SJSA1 (cell line): ENCODE measurements at places on chromosomes 2 and 18.
A peak's percentile ranks its signal among the peaks of the same experiment; 100 is the strongest.

DNA sequence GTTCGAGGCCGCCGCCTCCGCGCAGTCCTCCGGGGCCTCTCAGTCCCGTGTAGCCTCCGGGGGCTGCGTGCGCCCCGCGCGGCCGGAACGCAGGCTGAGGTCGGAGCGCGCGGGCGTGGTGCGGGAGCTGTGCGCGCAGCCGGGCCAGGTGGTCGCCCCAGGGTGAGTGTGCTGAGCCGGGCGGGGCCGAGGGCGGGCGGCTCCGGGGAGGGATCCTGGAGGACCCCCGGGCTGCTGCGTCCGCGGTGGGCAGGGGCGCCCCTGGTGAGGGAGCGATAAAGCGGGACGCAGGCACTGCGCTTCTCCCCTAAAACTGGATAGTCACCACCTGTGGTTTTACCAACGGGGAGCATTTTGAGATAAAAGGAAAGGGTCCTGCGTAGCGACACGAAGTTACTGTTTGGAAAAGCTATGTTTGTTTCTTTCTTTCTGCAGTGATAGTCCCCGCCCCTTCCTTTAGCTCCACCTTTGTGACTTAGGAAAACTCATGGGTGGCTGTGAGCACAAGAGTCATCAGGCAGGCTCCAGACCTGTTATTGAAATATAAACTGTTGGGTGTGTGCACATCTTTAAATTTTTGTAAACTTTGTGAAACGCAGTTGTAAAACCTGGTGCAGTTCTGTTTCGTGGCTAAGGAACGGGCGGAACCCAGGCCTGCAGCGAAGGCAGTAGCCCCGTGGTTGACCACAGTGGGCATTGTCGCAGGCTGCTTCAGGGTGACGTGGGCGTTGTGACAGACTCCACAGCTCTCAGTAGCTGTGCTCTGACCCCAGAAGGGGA, 687 bp downstream of the CTDP1 start:
- DNase-seq: no peak

GRCh38 chr2:39435741-39436591, 1.1 kb downstream of the MAP4K3 start:
- peak; percentile 42 for DNase-seq

DNA sequence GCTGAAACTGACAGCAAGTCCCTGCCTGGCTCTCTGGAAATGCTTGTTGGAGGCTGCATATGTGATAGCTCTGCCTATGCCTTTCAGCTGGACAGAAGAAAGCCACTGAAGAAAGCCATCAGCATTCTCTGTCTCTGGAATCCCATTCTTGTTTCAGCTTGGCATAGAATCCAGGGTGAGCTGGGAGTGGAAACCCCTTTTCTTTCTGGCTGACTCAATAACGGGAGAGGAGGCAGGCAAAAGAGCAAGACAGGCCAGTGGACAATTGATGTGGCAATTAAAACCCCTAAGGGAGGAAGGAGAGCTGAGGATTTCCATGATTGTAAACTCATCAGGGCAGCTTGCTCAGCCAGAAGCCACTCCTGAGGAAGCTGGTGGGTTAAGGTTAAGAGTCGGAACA, 208.1 kb downstream of the CLIP4 start:
- no peak for DNase-seq

GRCh38 chr18:57518533-57518932, 68.0 kb downstream of the FECH start:
- DNase-seq: no peak

- no peak for DNase-seq
Measured at GRCh38 chr2:69805887-69806286, 23.6 kb upstream of the GMCL1 start.

DNA sequence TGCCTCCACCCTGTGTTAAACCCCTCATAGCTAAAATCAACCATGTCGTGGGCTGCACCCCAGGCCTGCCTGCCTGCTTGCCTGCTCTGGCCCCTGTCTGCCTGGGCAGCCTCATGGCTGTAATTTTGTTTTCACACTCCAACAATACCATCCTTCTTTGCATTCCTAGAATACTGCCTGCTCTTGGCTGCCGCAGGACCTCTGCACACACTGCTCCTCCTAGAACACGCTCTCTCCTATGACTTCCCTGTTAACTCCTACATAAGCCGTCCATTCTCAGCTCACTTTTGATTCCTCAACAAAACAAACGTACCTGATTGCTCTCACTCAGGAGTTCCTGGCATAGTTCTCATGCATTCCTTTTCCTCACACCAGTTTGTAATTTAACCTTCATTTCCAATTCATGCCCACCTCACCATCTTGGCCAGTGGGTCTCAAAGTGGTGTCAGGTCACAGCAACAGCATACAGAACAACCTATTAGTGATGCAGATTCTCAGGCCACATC, 2.5 kb downstream of the UXS1 start:
- DNase-seq: no peak

- DNase-seq: no peak
Measured at GRCh38 chr2:81876624-81877023, 1572.1 kb upstream of the LRRTM1 start.

DNA sequence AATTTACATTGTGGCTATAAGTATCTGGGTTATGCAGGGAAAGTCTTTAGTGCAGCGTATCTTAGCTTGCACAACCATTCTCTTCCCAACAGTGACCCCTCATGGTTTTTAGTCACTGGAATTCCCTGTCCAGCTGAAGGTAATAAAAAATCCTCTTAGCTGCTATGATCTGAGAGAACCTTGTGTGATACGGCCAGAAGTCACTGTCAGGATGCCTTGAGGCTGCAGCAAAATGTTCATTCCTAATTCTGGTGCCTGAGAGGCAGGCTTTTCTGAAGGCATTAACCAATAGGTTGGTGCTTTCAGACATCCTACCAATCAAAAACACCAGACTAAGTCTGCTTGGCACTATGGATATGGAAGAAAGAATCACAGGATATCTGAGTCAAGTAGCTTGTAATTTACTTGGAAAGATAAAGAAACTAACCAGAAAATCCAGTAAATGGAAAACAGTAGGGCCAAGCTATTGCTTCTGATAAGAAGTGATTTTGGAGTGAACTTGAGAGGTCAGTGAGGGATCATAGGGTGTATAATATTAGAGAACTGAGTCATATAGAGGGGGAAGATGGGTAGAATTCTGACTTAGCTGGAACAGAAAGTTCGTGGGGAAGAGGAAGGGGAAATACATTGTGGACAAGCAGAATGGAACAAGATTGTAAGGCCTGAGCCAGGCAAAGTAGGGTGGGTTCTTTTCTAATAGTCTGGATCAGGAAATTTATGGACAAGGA, 89.0 kb upstream of the SLC14A2 start:
- DNase-seq: no peak

DNA sequence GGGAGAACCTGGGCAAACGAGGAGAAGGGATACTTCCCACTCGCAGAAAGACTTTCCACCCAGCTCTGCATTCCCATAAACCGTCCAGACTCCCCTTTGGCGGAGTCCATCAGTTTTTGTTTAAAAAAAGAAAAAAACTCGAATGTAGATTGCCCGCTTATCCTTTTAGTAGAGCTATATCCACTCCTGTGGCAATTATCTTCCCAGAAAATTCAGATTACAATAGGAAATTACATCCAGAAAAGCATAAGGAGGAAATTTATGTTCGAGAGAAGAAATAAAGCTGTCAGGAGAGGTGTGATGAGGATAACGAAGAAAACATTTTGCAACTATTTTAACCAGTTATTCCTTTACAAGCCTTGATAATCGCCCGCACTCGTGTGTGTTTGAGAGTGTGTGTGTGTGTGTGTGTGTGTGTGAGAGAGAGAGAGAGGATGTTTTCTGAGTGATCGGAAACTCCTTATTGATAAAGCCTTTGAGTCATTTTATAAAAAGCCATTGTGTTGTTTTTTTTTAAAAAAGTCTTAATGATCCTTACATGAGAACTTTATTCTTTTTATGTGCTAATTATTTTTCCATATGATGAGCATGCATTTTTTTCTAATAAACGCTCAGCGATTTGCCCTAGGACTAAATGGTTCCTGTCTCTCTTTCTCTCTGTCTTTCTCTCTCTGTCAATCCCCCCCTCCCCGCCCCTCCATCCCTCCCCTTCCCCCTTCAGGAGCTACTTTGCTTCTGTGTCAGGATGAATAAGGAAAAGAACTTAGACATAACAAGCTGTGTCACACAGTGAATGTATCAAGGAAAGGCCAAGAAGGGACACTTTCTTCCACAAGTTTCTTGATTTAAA, 1.1 kb upstream of the PPP3R1 start:
- DNase-seq: peak; percentile 57

- no peak for DNase-seq
Measured at GRCh38 chr2:189960346-189960745, 102.2 kb downstream of the MSTN start.

GRCh38 chr2:221429741-221430491, 142.2 kb downstream of the EPHA4 start:
- peak; percentile 8 for DNase-seq

- no peak for DNase-seq
Measured at GRCh38 chr2:239312741-239313667, 87.8 kb downstream of the HDAC4 start.

- peak; percentile 87 for DNase-seq
Measured at GRCh38 chr2:102020596-102021170, 28.9 kb downstream of the IL1R2 start.

DNA sequence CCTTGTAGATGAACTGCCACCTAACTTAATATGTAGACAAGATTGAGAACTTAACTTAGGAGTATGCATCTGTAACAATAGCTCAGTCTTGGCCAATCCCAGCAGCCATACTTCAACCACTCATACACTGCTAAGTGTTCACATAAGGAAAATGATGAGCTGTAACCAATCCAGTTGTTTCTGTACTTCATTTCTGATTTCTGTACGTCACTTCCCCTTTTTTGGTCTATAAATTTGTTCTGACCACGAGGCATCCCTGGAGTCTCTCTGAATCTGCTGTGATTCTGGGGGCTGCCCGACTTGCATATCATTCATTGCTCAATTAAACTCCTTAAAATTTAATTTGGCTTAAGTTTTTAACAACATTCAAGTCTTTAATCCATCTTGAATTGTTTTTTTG, 6.4 kb downstream of the SH3YL1 start:
- no peak for DNase-seq

GRCh38 chr2:118105497-118105896, 17.2 kb downstream of the INSIG2 start:
- DNase-seq: no peak

DNA sequence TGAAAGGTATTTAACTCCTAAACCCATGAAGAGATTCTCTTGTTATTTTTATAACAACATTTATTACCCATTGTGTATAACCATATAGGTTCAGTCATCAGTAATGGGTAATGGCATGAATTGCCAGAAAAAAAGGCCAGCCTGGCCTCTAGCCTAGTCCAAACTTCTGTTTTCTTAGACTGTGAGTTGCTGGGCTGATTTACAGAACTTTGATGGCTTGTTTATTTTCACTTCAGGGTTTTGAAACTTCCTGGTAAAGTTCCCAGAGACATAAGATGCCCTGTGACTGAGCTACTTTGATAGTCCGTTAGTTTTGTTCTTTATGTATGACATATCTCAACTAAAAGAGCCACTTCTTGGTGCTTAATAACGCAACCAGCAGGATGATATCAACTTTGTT, 164.8 kb downstream of the METTL4 start:
- DNase-seq: no peak

- DNase-seq: no peak
Measured at GRCh38 chr18:30328839-30329238, 713.7 kb downstream of the DSC3 start.

GRCh38 chr2:36659872-36660312, 36.6 kb upstream of the VIT start:
- DNase-seq: peak; percentile 36

- no peak for DNase-seq
Measured at GRCh38 chr18:79904357-79905147, 46.9 kb downstream of the SLC66A2 start.

DNA sequence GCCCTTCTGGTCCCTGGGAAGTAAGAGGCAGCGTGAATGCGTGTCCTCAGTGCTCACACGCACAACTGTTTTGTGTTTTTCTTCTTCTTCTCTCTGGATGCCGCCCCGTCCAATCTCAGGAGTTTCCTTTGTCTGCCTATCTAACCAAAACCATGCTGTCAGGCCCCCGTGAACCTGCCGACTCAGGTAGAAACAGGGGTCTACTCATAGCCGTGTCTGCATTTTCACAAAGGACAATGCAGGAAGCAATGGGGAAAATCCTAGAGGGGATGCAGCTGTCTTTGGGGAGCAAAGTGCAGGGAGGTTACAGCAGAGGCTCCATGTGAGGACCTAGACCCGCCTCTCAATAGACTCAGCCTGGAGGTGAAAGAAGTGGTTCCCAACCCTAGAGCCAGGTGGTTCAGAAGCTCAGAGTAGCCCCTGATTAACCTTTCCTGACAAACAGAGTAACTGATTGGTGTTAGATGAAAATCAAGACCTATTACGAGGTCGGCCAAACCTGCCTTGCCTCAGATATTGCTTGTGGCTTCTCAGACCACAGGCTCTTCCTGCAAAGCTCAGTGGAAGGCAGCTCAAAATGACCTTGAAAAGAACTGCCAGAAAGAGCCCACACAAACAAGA, 49.3 kb downstream of the CD226 start:
- no peak for DNase-seq

DNA sequence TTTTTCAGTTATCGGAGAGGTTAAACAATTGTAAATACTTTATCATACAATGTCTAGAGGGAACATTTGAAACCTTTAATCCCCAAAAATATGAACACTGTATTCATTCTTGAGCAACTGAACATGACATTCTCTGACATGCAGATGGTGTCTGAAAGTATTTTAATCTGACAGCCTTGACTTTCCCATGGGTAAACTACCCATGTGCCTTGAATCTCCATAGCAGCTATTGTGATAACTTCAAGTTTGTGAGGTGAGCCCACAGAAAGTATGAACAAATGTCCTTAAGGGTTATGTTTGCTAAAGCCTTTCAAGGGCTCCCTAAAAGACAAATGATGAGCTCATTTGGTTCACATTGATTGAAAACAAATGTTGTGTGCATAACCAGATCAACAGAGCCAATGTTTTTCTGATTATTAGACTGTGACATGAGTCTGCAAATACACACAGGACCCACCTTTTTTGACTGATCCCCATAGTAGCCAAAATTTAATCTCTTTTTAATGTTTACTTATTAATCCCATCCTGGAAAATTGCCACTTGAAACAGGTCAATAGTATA, 1326.0 kb downstream of the LRP1B start:
- no peak for DNase-seq

DNA sequence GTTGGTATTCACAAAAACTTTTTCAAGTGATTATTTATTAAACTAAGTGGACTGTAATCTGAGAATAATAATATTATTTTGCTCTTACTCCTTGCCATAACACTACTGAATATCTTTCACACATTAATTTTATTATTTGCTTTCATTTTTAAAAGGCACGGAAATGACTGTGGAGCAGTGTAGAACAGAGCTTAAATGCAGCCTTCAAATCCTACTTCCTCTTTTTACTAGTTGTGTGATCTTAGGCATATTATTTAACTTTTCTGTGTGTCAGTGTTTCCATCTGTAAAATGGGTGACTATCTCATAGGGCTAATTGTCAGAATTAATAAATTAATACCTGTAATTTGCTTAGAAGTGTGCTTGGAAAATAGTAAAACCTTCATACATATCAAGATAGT, 55.5 kb upstream of the SLC8A1 start:
- DNase-seq: no peak
